ENCODE measurements at places on chromosomes 7 and 10.

GRCh38 chr10:19325581-19325980 is 277.0 kb downstream of the MALRD1 start:
- DNase-seq: no peak

DNA sequence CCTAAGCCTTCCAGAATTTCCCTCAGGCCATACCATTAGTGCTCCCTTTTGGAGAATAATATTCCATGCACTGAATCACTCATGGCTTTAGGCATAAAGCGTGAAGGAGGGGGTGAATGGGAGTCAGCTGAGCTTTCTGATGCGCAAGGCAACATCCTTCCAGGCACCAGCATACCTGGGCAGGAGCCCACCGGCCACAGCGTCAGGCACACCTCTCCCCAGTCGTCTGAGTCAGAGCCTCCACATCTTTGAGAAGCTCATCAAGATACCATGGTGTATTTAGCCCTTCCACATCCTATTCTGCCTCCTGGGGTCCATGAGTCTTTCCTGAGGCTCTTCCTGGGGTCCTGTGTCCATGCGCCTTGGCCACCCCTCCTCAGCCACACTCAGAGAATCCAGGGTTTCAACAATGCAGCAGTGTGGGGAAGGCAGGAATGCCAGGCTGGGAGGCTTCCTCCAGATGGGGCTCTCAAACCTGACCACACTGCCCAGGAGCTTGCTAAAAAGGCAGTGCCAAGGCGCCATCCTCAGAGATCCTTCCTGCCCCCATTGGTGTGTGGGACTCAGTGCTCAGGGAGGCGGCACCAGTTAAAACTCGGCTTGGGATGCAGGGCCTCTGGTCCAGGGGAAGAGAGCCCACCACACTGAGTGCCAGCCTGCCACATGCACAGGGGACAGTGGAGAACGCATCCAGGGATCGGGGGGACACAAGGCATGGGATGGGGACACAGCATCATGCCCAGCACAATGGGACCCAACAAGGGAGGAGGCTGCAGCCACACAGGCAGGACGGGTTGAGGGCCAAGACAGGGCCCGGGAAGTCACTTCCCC is 31.6 kb downstream of the RASGEF1A start:
- no peak for DNase-seq

DNA sequence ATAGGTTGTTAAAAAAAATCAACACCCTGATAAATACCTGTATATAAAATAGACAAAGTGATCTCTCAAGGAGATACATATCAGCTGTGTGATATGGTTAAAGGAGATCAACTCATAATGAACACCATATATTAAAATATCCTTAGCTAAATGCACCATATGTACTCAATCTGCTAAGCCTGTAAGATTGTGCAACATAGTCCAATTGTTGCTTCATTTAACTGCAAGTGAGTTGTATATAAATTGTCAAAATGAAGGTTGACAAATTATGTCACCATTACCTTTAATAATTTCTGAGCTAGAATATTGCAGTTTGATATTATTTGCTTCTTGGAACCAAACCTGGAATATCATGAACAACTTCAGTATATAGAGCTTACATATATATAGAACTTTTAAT is 283.7 kb downstream of the MALRD1 start:
- no peak for DNase-seq

DNA sequence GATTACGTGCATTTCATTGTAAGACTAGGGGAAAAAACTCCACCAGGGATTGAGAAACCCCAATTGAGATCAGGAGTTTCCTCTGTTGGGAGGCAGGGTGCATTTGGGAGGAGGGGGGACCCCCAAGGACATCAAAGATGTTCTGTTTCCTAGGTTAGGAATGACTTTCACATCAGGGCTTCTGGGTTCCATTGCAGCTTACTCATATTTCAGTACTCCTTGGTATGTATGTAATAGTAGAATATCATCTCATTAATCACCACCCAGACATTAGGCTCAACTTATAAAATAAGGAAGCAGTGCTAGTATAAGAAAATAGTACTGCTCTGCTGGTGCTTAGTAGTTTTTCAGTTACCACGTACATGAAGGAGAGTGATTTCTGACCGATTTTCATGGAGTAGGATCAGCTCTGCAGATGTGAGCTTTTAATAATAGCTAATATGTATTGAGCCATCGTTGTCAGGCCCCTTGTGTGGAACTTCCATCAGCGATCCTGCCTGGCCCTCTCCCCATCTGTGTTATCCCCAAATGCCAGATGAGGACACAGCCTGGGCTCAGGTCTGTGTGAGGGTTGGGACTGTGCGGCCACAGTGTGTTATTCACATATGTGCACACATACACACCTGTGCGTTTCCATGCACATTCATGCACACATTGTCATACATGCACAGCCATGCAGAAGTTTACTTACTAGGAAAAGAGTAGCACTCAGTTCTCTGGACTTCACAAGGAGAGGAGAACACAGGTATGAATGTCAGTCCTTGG is 23.5 kb downstream of the UPP1 start:
- no peak for DNase-seq

DNA sequence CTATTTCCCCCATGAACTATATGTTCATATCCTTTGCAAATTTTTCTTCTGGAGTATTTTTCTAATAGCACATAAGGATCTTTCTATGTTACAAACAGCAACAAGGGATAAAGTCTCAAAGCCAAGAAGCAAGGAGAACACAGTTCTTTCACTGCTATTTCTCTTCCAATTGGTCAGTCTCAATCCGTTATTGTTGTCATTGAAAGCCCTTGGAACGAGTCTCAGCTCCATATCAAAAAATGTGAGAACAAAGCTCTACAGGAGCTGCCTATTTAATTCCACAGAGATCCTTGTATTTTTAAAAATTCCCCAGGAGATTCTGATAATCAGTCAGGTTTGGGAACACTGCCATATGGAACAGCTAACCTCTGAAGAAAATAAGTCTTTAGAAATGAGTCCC is 15.7 kb downstream of the SLC35B4 start:
- DNase-seq: no peak

GRCh38 chr10:119786117-119786769 is 60.4 kb downstream of the INPP5F start:
- DNase-seq: no peak

- DNase-seq: no peak
These were observed 13.9 kb upstream of the DNAJC1 start for GRCh38 chr10:22017283-22018020.

DNA sequence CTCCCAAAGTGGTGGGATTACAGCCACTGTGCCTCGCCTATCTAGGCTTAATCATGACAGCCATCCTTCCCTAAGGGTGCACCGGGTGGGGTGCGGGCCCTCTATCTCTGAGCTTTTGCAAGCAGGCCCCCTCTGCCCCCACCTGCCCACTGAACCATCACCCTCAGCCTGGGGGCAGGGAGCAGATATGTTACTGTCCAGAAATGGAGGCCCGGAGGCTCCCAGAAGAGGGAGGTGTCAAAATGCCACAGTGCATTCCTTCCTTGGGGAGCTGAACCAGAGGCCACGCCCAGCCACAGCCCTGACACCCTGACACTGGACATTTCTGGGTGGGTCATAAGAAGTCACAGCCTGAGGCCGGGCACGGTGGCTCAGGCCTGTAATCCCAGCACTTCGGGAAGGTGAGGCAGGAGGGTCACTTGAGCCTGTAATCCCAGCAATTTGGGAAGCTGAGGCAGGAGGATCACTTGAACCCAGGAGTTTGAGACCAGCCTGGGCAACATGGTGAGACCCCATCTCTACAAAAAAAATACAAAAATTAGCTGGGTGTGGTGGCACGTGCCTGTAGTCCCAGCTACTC is 129.8 kb upstream of the TNRC18 start:
- DNase-seq: no peak

DNA sequence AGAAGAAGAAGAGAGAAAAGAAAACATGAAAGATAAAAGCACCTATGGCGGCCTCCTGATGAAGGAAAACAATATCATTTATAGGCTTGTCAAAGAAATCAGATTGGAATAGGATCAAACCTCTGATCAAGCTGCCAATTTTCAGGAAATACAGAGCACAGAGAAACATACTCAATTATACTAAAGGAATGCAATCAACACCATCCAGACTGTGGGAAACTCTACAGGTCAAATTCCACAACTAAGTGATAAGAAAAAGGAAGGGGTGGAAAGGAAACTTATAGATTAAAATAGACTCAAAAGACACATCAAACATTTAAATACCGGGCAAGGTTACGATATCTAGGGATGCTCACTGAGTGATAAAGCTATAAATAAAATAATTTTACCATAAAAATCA is 39.3 kb downstream of the AOAH start:
- DNase-seq: no peak

- no peak for DNase-seq
These were observed 72.1 kb downstream of the ZMIZ1 start for GRCh38 chr10:79140855-79141254.

DNA sequence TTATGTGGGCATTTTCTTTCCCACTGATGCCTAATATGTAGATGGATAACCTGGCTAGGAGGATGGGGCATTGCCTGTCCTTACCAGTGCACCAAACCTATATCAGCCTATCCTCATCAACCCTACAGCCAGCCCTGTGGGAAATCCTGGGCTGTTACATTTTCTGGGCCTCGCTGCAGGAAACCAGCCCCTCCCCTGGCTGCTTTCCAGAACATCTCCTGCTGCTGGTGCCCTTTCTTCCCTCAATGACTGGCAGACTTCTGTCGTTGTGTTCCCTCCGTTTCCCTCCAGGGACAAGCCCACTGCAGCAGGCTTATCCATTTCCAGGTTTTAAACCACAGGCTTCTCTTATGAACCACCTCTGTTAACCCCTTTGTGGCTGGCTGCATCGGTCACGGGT is 486.1 kb upstream of the COBL start:
- DNase-seq: no peak

DNA sequence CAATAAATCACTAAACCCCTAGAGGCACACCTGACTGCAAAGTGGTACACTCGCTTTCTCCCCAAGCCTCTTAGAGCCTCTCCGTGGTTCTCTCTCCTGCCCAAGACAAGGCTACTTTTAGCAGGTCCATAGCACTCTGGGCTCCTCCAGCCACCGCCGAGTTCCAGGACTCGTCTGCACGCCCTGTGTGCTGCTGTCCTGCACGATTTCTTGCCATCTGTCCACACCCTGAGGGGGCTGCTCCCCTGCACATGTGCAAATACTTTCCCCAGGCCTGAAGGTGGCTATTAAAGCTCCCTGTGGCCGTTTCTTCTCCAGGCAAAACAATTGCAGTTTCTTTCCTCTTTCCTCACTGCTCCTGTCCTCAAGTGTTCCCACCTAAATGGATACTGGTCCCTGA is 414.3 kb downstream of the PLXNA4 start:
- DNase-seq: no peak

- no peak for DNase-seq
These were observed 67.5 kb upstream of the ZMIZ1 start for GRCh38 chr10:79001082-79001885.

DNA sequence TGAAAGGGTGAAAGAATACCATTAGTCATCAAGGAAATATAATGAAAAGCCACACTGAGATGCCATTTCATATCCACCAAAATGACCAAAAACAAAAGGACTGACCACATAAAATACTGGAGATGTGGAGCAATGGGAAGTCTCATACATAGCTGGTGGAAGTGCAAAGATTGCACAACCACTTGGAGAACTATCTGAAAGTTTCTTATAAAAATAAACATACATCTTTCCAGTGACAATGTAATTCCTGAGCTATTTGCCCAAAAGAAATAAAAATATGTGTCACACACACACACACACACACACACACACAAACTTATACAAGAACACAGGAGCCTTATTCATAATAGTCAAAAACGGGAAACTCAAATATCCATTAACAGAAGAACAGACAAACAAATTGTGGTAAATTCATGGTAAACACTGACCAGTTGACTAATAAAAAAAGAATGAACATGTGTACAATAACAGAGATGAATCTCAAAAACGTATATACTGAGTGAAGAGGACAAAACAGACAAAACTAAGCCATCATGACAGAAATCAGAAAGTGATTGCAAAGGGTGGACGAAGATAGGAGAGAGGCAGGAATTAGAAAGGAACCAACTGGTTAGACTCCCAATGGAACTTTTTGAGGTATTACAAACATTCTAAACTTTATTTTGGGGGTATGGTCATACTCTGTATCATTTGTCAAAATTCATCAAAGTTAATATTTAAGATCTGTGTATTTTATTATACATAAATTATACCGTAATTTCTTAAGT is 21.5 kb downstream of the WASL start:
- DNase-seq: no peak

DNA sequence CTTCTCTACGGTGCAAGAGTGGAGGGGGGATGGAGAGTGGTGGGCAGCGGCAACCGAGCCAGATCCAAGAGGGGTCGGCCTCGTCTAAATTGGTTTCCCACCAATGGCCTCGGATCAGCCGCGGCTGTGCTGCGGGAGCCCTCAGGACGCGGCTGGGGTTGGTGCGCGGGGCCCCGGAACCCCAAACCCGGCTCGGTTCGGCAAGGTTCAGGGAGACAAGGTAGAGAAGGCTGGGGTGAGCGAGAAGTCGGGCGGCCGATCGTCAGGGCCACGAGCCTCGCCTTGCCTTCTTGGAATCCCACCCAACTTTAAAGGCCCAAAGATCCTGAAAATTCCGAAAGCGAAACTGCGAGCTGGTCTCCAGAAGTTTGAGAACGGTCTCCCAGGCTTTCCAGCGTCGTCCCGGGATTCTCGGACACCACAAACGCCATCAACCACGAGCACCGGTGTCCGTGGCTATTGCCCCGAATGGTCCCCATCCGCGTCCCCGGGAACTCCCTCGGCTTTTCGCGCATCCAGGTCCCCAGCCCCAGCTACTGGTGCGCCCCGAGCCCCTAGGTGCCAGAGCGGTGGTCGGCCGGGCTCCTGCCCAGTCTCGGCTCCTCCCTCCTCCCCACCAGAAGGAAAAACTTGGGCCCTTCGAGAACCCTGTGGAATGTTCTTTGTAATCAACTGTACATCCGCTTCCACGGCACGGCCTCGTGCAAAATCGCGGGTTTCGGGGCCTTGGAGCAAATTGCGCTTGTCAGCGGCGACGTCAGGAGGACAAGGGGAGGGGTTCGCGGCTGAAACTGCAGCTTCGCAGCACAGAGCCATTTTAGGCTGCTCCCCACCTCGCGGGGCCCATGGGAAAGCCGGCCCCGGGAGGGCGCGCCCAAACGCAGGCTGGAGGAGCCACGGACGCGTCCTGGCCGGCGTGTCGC is 3.2 kb downstream of the SFMBT2 start:
- DNase-seq: no peak
